NCI-H187 (cell line): ENCODE measurements at places on chromosomes 12 and 14.

- DNase-seq: no peak
Measured at GRCh38 chr12:67656251-67656650, 7.7 kb downstream of the DYRK2 start.

DNA sequence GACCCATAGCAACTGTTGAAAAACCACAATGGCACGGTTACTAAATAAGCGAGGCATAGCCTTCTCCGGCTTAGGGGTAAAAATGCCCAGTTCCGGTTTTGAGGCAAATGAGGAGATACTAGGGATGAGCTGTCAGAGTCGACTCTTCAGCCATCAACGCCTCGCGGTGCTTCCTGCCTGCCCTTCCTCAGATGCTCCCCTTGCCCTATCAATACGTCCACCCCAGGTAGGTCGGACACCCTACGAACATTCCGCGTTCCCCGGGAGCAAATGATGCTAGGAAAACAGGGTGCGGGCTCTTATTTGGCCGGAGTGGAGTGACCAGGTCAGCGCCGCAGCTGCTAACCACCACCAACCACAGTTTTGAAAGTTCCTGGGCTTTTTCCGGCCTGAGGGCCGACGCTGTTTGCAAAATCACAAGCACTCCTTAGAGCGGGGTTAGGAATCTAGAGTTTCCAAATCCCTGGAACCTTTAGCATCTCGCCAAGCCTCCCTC lies 1.2 kb downstream of the SRSF9 start:
- no peak for DNase-seq

DNA sequence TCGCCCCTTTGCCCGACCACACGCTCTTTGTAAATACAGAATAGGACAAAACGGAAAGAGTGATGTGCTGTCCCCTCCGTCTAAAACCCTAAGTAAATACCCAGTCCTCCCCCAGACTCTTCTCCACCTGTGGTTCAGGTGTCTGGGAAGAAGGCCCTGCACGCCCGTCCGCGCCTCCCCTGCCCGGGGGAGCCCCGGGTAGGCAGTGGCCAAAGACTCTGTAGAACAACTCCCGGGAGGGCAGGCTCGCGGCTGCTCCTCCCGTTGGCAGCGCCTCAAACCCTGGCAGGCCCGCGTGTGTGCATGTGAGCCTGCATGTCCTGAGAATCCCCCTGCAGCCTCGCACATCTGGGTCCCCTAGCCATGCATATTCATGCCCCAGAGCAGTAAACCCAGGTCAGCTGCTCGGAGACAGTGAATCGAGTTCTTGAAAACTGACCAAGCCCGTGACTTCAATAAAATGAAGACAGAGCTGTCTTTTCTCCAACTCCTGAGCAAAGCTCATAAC lies 165.8 kb downstream of the MON2 start:
- DNase-seq: no peak

DNA sequence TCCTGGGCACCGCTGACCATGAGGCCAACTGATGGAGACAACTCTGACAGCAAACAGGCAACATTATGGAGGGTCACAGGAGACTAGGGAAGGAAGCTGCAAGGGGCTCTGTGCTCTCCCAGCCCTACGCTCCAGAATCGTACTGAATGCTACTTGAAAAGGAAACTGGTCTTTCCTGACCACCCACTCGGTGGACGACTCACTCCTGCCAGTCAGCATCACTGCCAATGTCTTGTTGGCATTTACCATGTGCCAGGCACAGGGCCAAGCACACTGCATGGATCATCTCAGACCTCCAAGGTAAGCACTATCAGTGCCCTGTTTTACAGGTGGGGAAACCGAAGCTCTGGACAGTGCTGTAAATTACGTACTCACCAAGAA lies 38.0 kb downstream of the CCDC85C start:
- DNase-seq: no peak

- DNase-seq: no peak
Measured at GRCh38 chr12:31006416-31007152, 67.1 kb upstream of the DDX11 start.

DNA sequence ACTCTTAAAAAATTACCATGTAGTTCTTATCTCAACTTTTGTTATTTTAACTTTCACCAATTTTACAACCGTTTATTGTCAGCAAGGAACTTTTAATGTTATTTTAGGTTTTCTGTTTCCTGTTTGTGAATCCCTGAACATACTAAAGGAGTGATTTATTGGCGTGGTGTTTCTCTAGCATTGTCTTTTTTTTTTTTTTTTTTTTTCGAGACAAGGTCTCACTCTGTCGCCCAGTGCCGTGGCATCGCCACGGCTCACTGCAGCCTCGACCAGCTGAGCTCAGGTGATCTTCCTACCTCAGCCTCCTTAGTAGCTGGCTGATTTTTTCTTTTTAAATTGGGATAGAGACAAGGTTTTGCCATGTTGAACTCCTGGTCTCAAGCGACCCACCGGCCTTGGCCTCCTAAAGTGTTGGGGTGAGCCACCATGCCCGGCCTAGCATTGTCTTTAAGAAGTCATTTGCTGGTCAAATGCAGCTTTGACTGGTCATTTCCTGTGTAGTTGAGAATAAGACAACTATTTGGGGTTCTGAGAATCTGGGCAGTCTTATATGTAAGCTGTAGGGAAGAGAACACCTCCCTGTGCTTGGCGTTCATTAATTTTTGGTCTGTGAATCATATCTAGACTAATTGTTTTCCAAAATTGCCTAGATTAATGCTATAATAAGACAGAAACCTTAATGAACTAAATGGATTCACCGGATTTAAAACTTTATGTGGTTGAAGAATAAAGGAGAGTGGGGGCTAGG lies 2.1 kb downstream of the WASHC4 start:
- DNase-seq: no peak

DNA sequence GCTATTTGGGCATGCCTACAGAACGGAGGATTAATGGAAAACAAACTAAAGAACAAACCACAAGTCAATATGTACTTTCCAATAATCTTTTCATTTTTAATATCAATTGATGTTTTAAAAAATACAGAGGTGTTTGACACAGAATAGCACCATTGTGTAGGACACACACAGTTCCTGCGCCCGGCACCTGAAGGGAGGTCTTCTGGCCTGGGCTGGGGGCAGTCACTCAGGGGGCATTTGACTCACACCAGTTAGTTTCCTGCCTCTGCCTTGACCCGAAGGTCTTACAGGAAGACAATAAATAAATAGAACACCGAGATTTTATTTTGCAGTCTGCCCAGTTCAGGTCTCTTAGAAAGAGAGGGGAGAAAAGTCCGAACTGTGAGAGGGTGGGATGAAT lies 9.5 kb downstream of the TMEM106C start:
- no peak for DNase-seq
